ENCODE measurements at places on chromosomes 6 and 20. TPM values are rescaled to one million over a fixed set of nuclear protein-coding genes. Genes with fewer than 3 reads are reported as not detected.
A peak's percentile ranks its signal among the peaks of the same experiment; 100 is the strongest.

DNA sequence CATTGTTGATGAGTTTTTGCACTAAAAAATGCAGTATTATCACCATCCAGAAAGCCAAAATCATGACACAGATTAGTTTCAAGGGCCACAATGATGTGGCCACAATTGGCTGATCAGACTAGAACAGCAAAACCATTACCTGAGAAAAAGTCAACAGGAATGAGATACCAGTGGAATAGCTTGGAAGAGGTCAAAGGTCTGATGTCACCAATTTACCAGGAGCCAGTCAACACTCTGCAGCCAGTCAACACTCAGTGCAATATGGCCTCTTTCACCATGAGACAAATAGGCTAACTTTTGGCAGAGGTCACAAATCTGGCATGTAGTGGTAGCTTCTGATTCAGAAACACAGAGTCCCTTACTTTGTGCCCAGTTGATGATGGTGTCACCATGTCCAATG lies 7.5 kb upstream of the ASIP start:
- no peak for DNase-seq

DNA sequence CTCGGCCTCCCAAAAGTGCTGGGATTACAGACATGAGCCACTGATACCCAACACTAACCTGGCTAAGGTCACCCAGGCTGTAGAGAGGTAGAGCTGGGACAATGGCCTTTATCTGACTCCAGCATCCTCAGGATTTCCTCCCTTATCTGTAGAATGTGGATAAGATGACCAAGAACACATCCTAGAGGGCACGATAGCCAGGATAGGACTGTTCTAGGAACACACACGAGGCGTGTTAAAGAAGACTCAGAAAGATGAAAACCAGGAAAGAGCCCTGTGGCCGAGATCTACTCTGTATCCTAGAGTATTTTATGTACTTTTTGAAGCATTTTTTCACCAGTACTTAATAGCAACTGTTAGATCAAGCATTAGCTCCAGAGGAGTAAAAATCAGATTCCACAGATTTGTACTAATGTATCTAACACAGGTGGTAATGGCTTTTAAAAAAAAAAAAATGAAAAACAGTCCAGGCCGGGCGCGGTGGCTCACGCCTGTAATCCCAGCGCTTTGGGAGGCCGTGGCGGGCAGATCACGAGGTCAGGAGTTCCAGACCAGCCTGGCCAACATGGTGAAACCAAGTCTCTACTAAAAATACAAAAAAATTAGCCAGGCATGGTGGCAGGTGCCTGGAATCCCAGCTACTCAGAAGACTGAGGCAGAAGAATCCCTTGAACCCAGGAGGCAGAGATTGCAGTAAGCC lies 17.3 kb downstream of the PPP1R10 start:
- DNase-seq, result no peak

GRCh38 chr20:6651016-6651415 lies 116.5 kb upstream of the BMP2 start:
- DNase-seq, result peak; percentile 34

- DNase-seq, result no peak
Measured at GRCh38 chr6:140736231-140736630, 1361.8 kb upstream of the CITED2 start.

The HFE gene
- total RNA-seq, result 19.1 TPM

The SLC22A23 gene
- 46.0 TPM for total RNA-seq

The PTCRA gene
- total RNA-seq, result 0.37 TPM

The TBX18 gene
- 1.4 TPM for total RNA-seq

The MRPS18A gene
- 44.3 TPM for total RNA-seq
